ENCODE measurements at places on chromosomes 3 and 15. TPM values are rescaled to one million over a fixed set of nuclear protein-coding genes. Genes with fewer than 3 reads are reported as not detected.

Gene HDC
- polyA plus RNA-seq: 0.47 TPM

Gene CLDN16
- polyA plus RNA-seq: 0.27 TPM

Gene ARL8B
- 76.2 TPM for polyA plus RNA-seq

Gene STARD9
- polyA plus RNA-seq: 22.1 TPM

Gene FRMD5
- 2.0 TPM for polyA plus RNA-seq

Gene CYP1A1
- 0.21 TPM for polyA plus RNA-seq

Gene PRICKLE2
- 45.1 TPM for polyA plus RNA-seq

Gene FEZF2
- not detected for polyA plus RNA-seq

DNA sequence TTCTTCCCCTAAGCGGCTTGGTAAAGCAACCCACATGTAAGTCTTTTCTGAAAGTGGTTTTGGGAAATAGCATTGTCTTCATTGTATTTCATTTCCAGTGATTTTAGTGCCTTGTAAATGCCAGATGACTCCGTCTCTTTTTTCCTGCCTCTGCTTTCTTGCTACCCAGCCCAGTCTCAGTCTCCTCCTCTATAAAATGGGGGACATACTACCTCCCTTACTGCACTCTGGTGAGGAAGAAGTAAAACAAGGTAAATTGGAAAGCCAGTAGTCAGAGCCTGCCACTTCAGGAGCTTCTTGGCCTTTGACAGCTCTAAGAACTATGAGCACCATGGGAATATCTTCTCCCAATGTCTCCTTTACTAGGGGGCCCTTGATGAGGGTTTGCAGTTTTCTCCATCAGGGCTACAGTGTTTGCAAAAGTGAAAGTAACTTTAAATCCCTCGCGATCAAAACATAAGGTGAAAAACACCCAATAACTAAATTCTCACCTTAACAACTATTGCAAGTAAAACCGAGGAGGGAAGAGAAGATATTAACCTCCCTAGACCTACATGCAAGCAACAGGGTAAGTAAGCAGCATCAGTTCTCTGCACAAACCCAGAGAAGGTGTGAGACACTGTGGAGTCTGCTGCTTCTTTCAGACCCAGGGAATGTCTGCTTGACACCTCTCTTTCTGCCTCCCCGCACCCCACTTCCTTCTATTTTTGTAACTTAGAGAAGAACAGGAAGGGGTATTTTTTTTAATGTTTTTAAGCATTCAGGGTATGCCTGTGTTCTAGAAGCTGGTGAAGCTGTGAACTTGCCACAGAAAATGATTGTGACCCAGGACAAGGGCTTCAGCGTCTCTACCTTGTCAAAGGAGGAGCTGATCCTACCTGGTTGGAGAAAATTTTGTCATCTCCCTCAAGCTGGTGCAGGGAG, 159.1 kb upstream of the EOMES start:
- no peak for DNase-seq

DNA sequence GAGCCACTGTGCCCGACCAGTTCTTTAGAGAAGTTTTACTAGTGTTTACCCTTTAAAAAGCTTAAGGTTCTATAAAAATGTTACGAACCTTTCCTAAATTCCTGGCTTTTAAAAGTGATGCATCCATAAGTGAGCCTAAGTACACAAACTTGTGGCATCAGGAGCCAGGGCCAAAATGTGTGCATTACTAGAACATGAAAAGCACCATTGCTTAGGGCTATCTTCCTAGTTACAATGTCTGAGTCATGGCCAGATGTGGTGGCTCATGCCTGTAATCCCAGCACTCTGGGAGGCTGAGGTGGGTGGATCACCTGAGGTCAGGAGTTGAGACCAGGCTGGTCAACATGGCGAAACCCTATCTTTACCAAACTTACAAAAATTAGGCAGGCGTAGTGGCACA, 39.9 kb downstream of the LEO1 start:
- DNase-seq: no peak

- no peak for DNase-seq
Measured at GRCh38 chr15:27323801-27324200, 352.8 kb downstream of the GABRG3 start.

- DNase-seq: no peak
Measured at GRCh38 chr3:41580274-41580959, 381.1 kb downstream of the CTNNB1 start.

- no peak for DNase-seq
Measured at GRCh38 chr3:102449930-102450329, 15.1 kb downstream of the ZPLD1 start.

DNA sequence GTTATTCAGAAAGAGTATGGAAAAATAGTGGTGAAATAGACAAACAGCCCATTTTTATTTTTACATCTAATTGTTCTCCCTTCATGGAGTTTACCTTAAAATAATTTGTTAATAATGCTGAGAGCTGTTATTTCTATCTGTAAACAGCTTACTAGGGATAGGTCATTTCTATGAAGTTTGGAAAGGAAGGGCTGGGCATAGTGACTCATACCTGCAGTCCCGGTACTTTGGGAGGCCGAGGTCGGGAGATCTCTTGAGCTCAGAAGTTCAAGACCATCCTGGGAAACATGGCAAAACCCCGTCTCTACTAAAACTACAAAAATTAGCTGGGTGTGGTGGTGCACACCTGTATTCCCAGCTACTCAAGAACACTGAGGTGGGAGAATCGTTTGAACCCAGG, 624.3 kb upstream of the LMCD1 start:
- DNase-seq: no peak

DNA sequence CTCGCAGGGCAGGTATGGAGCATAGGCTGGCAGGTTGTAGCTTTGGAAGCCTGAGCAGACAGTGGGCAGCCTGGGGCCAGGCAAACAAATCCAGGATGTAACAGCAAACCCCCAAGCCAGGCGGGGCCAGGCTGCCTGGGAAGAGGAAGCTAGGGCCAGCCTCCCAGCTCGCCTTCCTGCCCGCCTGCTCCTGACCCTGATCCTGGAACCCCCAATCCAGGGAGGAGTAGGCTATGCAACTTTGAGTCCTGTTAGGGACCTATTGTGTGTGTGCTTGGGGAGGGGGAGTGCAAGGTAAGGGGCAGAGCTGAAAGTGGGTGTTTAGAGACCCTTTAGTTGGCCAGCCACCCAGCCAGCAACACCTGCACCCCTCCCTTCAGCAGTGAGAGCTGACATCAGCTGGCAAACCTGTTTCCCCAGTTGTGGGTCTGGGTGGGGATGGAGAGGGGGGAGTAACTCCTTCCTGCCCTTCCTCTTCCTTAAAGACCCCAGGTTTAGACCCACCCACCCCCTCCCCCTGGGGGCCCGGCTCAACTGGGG, 2.5 kb downstream of the NBEAL2 start:
- DNase-seq: peak; percentile 54

DNA sequence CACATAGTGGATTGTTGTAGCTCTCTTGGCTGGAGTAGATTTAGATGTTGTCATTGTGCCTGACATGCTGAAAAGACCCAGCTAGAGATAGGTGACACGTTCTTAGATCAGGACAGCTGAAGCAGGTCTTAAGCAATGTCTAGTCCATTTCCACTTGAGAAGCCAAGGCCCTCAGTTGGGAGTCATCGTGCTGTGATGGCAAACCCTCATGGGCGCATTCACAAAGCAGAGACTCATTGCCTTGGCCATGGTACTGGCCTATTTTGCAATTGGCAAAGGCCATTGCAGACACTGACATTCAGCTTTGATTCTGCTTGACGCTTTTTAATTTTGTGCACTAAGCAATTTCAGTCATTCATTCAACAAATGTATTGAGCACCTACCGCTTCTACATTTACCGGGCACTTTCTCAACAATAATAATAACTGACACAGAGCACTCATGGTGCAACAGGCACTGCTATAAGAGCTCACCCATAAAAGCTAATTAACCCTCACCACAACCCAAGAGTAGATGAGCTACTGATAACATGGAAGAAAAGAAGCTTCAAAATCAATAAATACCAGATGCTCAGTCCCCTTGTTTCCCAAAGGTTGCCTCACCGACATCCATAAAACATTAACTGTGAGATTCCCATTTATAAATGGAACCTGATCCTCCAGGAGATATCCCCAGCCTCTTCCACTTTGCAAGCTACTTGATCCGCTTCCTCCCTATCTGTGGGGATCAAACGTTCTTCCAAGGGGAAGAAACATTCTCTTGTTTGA, 200.1 kb downstream of the TLE3 start:
- DNase-seq: no peak

DNA sequence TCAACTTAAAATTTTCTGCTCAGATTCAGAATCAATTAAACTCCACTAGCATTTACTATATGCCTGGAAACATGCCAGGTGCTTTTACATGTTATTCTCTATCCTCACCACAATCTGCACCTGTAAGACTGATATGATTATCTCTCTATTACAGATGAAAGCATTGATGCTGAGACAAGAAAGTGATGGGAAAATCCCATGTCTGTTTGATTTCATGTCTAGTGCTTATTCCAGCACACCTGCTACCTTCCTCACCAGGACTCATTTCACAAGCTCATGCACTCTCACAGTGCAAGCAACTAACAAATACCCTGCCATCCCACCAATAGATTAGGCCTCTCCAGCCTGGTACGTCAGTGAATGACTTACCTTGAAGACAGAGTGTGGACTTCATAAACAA, 25.0 kb upstream of the BCL6 start:
- DNase-seq: no peak

DNA sequence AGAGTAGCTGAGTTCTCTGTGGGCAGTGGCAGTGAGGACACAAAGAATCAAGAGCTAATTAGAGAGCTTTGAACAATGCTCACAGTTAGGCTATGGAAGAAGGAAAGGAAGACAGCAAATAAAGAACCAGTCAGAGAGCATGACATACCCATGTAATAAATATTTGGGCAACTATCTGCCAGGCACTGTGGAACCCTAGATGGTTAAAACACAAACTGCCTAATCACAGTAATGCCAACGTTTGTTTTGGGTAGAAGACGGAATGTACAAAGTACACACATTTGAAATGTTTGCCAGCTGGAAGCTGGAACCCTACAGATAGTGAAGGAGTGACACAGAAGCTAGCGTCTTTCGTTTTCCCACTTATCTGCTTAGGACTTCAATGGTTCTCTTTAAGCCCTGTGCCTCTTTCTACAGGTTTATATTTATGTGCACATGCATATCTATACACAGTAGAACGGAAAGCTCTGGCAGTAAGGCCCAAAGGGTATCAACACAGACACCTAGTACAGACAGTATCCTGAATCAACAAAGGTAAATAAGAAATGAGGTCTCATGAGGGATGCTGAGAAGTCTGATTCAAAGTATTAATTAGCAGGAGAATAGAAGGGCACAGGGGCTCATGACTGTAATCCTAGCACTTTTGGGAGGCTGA, 44.6 kb downstream of the ANKRD28 start:
- no peak for DNase-seq

GRCh38 chr3:61347981-61348380, 96.7 kb upstream of the FHIT start:
- no peak for DNase-seq

GRCh38 chr3:10189557-10190354, 25.0 kb downstream of the IRAK2 start:
- DNase-seq: no peak

- DNase-seq: no peak
Measured at GRCh38 chr3:17091910-17092582, 207.3 kb downstream of the PLCL2 start.

- DNase-seq: no peak
Measured at GRCh38 chr3:114377426-114377825, 83.6 kb downstream of the TIGIT start.

DNA sequence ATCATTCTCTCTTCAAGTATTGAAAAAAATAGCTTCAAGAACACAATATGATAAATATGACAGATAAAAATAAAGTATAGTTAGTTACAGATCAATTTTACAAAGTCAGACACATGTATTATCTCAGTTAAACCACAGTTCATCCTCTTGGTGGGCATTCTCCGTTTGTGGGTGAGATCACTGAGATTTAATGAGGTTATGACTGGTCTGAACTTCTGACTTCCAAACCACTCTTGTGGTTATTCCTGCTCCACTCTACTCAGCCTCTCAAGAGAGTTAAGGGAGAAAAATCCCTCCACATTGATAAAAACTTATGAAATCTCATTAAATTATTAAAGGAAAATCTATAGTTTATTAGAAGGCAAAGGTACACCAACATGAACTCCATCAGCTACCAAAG, 229.9 kb upstream of the LRTM1 start:
- no peak for DNase-seq

DNA sequence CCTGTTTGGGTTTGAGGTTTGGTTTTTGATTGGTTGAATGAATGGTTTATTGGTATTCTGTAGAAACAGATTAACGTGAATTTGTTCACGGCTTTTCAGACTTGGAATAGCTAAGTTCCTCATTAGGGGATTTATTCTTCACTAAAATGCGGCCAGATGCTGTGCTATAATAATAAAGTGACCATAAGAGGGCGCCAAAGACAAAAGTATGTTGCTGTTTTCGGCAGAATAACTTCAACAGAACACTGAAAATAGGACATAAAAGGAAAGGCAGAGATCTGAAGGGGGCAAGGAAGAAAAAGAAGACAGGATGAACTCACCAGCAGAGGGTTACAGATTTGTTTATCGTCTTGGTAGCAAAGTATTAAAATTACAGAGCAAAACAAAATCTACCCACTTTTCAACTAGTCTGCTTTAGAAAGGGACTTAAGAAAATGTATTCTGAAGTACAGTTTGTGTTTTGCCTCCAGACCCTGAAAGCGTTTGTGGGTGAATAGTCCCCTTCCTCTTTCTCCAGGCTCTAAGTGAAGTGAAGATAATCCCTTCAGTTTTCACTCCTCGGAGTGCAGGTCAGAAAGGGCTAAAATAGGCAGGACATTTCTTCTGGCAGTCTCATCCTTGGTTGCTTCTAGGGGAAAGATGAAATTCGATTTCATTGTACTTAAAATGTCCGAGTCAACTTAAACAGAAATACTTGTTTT, 147.6 kb downstream of the IL20RB start:
- peak; percentile 70 for DNase-seq

DNA sequence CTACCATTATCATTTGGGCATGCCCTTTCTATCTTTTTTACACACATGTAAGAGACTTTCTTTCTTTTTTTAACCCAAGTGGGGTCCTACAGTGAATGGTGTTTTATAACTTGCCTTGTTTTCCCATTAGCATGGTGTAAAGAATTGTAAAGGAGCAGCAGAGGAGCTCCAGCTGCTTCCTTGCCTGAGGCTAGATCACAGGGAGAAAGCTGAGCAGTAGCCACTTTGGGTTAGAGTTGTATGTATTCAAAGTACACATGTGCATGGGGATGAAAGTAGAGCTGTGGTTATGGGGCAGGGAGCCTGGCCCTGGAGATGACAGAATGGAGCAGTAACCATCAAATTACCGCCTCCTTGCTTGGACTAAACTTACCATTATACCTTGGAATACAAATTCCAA, 231.1 kb upstream of the PDZRN3 start:
- no peak for DNase-seq

GRCh38 chr3:84547971-84548970, 410.5 kb upstream of the CADM2 start:
- DNase-seq: peak; percentile 9

GRCh38 chr15:91961357-91961756, 107.8 kb downstream of the SLCO3A1 start:
- no peak for DNase-seq

All from right lung (tissue), 10 donors.